ENCODE measurements at places on chromosomes 16 and 17.

DNA sequence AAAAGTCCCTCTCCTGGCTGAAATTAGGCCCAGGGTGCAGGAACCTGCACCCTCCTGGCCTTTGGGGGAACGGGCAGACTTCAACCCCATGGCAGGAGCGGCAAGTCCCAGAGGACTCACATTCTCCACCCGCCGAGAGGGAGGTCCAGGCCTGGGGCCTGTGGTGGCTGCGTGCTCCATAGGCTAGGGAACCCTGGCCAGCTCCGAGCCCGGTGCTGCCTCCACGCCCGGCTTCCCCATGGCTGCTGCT, 130 bp downstream of the CCDC78 start:
- DNase-seq, result no peak

DNA sequence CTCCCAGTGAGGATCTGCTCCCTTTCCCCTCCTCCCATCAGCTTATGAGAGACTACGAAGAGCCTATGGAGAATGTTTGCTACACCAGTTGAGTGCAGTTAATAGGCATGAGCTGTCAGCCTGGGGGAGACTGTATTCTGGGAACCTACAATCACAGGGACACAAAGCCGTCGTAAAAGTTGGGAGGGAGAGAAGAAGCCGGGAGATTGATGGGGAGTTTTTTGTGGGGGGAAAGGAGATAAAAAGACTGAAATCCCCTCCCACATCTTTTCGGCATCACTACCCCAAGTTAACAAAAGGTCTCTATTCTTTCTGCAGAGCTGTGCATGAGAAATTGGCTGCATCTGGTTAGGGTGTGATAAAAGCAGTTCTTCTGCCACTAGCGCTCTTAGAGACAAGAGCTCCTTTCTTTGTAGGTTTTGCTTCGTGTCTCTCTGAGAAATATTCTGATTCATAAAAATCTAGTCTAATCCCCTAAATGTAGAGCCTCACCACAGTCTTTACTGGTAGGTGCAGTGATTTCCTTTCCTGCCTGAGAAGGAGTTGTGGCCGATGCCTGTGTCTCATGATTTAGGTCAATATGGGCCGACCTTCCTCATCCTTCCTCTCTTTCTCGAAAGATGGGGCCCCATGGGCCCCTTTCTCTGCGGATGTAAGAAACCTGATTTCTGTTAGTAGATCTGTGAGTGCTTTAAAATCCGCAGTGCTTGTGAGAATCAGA, 77.4 kb downstream of the BPTF start:
- DNase-seq, result no peak

DNA sequence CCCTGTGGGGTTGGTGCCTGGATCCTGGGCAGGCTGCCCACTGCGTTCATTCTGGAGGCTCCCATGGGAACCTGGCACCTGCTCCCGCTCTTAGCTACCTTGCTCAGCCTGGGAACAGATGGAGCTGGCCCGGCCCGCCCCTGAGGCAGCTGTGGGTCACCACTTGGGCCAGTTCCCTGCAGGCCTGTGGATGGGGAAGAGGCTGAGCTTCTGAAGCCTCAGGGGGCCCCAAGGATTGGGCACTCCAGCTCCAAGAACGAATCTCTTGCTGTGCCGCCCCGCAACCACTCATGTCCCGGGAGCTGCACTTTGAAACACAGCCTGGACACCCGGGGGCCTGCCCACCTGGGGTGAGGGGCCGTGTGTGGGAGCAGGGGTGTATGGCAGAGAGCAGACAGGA, 37.7 kb downstream of the BAHCC1 start:
- no peak for DNase-seq

- no peak for DNase-seq
These were observed 3.2 kb downstream of the ACTG1 start for GRCh38 chr17:81509207-81509971.

GRCh38 chr17:35588196-35588920, 1.2 kb downstream of the AP2B1 start:
- DNase-seq, result no peak

DNA sequence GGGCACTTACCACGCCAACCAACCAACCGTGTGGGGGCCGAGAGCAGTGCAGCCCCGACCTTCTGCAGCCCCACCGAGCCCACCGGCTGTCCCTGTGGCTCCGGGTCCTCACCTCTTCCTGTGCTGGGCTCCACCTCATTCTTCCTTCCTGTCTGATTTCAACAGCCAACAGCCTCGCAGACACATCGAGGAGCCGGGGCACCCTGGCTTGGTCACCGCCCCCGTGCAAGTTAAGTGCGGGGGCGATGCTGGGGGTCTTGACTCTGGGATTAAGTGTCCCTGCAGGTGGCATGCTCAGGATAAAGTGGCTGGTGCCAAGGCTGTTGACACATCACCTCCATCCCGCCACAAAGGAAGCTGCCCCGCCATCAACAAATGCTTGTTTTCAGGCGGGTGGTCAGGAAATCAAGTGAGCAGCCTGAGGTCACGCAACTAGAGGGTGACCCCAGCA, at the start of gene NLRC3:
Gene NLRC3, minus strand, starts transcription at position 102 of the 451 bp plus-strand sequence. CDS start 12,367 bp downstream, outside the sequence.
- DNase-seq, result peak; percentile 34

GRCh38 chr16:57859331-57859730, 57.0 kb upstream of the KIFC3 start:
- DNase-seq, result no peak

GRCh38 chr16:53094013-53094630, 39.3 kb downstream of the CHD9 start:
- peak; percentile 8 for DNase-seq

Measured in activated gamma-delta T cell treated with anti-CD3 and anti-CD28 coated beads, Interleukin-2, amount 50 U/mL, for 16 hours (primary cell).